ENCODE measurements at places on chromosomes 16 and 17.
A peak's percentile ranks its signal among the peaks of the same experiment; 100 is the strongest.

DNA sequence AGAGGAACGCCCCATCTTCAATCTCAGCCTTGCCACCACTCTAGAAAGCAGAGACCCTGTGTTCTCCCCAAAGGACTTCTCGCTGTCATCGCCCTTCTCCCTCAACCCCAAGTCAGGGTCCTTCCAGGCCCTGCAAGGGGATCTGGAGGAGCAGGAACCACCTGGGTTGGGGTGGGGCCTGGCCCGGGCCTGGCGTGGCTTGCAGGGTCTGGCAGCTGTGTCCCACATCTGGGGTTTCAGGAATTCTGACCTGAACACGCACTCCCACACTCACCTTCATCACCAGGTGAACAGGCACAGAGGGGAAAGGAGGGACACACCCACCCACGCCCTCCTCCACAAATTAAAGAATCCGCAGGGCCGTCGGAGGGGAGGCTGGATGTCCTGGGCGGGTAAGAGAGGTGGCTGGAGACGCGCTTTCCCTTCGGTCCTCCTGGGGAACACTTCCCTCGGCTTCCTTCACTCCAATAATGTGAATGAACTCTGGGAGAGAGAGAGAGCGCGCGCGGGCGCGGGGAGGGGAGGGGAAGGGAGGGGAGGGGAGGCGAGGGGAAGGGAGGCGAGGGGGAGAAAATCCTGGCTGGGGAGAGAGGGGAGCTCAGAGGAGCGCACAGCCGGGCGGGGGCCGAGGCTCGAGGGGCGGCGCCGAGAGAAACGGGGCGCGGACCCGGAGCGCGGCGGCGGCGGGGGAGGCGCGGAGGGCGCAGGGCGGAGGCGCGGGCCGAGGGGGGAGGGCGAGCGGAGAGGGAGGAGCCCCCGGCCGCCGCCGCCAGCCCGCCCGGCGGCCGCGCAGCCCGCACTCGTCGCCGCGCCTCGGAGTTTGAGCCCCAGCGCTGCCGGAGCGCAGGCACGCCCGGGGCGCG, at the start of gene CACNG4:
Gene CACNG4 (plus strand): TSS at position 799 of the 863 bp plus-strand sequence. CDS start 205 bp downstream, outside the sequence.
- no peak for DNase-seq

DNA sequence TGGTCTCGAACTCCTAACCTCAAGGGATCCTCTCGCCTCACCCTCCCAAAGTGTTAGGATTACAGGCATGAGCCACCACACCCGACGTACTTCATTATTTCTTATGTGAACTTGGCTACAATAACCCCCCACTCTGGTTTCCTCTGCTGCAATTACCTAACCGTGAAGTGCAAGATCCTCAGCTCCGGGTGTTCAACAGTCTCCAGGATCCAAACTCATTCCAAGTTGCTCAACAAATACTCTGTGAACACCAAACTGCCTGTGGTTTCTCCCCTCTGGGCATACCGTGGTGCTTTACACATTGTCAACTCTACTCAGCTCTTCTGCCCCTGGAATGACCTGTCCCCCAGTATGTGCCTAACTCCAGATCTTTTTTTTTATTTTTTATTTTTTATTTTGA, 6.8 kb upstream of the SULT1A1 start:
- DNase-seq: no peak

- no peak for DNase-seq
Measured at GRCh38 chr17:18224053-18224386, 1.4 kb upstream of the LLGL1 start.

DNA sequence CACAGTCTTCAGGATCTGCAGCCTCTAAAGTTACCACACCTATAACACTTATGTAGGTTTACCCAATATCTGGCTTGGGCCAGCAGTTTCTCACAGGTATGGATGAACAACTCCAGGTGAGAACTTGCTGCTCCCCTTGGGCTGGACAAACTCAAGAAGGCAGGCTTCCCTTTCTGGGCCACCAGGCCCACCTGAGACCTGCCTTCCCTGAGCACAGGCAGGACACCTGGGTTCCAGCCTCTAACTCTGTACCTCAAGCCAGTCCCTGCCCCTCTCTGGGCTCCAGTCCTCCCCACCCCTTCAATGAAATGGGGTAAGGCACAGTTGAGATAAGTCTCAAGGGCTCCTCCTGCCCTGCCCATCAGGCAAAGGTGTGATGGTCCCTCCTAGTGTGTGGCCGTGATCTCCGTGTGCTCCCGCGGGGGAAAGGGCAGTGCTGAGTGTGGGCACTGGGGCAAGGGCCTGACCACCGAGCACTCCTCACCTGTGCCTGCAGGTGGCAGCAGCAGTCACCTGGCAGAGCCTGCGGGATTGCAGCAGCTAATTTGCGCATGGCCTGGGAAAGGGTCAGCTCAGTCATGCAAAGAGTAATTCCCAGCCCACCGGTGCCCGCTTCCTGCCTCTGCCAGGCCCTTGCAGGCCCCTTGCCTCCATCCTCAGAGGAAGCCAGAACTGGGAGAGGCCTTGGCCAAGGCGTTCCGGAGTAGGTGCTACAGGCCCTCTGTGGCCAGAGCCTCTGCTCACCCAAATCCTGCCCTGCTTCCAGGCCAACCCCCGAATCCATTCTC, 28.2 kb upstream of the ADGRG1 start:
- DNase-seq: peak; percentile 12

GRCh38 chr17:6704470-6705052, 8.6 kb downstream of the SLC13A5 start:
- no peak for DNase-seq

DNA sequence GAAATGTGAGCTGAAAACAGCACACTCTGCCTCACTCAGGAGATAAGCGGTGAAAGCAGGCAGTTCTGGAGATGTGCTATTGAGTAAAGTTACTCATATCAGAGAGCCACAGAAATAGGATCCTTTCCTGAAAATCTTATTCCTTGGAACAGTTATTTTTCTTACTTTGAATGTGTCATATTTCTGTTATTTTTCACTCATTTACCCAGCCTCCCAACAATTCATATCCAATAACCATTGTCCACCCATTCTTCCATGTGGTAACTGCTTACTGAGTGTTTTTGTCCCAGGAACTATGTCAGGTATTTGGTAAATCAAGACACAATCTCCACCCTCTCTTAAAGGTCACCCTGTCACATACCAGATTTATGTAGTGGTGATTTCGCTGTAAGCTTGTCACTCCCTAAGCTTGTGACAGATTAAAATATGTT, 144.9 kb downstream of the PARN start:
- no peak for DNase-seq

- DNase-seq: no peak
Measured at GRCh38 chr17:42796066-42796758, 2.3 kb downstream of the COA3 start.

GRCh38 chr17:80220736-80221215, 549 bp downstream of the SLC26A11 start:
- DNase-seq: no peak

DNA sequence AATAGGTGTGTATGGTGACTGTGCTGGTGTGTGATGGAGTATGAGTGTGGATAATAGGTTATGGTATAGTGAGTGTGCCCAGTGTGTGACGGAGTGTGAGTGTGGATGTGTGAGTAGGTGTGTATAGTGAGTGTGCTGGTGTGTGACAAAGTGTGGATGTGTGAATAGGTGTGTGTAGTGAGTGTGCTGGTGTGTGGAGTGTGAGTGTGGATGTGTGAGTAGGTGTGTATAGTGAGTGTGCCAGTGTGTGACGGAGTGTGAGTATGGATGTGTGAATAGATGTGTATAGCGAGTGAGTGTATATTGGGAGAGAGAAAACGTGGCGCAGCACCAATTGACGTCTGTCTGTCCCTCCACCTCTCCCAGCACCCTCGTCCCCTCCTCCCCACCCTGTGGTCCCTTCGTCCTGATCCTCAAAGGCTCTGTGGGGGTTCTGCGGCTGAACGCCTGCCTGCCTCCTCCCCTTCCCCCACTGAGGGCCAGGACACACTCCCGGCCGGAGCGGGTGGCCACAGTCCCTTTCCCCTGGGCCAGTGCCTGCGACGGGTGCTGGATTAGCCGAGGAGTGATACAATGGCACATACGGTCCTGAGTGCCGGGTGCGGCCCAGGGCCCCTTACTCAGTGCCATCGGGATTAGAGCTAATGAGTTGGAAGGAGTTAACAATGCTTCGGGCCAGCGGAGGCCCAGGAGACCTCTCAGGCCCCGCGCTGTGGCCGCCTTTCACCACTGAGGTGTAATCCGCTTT, 160.0 kb downstream of the MRM1 start:
- DNase-seq: no peak

- no peak for DNase-seq
Measured at GRCh38 chr17:50203604-50204345, 2.3 kb upstream of the COL1A1 start.

DNA sequence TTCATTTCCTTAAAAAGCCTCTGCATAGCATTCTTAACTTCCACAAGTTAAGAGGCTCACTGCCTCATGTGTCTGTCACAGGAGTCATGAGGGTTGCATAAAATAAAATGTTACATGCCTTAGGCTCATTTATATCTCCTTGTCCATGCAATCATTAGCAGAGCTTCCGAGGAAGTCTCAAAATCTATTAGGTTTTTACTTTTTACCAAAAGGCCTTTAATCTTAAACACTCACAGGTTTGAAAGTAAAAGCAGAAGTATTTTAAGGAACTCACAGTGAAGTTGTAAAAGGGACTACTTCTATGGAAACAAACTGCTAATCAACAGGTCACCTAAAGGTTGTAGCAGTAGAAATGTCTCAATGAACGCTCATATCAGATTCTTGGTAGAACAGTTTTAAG, 5.2 kb upstream of the ATP6V0A1 start:
- DNase-seq: no peak

- DNase-seq: no peak
Measured at GRCh38 chr17:49130891-49131290, 1.7 kb upstream of the B4GALNT2 start.

GRCh38 chr17:41678907-41679739, 9.6 kb upstream of the EIF1 start:
- no peak for DNase-seq

DNA sequence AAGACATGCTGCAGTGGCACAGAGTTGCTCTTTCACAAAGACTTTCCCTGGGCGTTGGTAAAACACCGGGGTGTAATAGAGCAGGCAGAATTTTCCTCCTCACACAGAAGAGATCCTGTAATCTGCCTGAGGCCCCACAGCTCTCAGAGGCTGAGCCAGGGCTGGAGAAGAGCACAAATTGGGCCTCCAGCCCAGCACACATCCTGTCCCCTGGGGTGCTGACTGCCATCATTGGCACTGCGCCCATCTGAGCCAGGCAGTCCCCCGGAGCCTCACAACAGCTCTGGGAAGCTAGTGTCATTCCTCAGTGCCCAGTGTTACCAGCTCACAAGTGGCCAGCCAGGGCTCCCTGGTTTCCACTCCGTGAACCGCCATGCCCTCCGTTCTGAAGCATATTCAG, 119.4 kb downstream of the SOCS1 start:
- no peak for DNase-seq

DNA sequence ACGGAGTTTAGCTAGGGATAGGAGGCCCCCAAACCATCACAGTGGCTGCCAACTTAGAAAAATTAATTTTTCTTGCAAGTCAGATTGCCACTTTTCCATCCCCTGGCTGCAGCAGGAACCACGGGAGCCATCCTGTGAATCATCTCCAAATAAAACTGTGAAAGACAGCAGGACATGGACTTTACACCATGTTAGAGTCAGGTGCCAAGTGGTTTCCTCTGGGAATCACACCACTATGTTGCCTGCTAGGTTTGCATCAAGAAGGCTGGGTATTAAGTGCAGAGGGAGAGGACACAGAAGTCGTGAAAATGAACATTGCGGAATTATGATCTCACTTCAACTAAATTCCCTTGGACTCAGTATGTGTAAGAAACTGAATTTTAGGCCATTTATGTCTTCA, 471.3 kb upstream of the GOT2 start:
- DNase-seq: no peak

DNA sequence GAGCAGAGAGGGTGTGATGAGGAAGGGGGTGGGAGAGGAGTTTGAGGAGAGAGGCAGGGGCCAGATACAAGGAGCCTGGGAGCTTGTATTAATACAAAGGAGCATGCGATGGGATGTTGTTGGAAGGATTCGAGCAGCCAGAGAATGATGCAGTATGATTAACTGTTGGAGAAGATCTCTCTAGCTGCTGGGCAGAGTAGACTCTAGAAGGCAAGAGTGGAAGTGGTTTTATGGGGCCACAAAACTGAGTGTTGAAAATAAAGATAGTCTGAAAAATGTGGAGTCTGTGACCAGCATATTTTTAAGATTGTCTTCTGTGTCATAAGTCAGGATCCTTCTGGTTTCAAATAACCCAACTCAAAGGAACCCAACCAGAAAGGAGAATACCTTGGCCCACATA, 98.3 kb downstream of the MSI2 start:
- DNase-seq: no peak

DNA sequence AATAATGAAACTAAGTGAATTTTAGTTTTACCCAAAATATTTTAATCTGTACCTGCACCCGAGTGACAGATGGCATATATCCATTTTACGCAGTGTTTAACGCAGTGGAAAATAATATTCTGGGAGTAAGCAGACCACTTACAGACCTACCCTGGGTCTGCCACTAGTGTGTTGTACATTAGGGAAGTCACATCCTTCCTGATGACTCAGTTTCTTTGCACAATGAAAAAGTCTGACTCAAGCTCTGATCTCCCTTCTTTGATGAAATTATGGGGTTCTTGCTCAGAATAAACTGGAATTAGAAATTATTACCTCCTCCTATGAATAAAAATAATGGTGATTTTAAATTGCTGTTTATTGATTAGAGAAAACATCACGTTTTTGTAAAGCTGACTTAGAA, 123.2 kb upstream of the AXIN2 start:
- DNase-seq: no peak

DNA sequence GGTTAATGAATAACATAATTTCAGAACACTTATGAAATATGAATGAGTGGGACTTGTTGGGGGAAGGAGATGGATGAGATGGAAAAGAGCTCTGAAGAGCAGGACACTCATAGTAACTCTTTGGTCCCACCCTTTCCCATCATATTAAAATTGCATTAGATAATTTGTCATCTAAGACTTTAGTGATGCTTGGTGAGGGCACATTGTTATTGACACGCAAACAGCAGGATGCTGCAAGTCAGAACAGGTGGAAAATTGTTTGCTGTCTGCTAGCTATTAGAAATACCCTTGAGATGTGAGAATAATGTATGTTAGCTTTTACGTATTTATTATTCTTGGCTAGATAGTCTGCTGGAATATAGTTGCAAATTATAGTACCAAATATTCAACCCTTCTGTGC, 75.7 kb downstream of the TANC2 start:
- DNase-seq: no peak

DNA sequence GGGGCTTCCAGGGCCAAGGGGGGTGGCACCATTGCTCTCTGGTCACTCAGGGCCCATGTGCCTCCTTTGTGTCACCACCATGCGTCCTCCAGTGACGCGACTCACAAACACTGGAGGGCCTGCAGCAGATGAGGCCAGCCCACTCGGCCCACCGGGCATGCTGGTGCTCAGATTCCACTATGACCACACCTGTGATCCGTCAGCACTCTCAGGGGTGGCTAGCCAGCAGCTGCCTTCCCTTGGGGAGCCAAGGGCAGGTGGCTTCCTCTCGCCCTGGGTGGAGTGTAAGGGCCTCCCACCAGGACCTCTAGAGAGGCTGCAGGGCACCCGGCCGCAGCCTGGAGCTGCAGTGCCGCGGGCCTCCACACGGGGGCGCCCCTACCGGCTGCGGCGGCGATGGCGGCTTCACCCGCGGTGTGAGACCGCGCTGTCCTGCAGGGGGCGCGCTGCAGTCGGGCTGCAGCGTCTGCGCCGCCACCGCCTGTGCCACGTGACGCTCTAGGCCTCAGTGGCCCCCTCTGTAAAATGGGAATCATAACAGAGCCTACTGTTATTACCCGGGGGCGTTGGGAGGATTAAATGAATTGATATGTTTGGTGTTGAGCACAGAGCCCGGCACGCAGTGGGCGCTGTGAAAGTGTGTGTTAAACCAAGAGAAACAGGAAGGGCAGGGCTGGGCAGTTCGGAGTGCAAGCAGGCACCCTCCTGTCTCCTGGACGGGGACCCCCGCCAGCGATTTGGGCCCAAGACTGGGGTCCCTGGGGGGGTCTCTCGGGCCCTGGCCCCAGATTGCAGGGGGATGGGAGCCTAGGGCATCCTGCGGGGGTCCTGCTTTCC, 192.4 kb upstream of the GSE1 start:
- peak; percentile 59 for DNase-seq
